Uterus (tissue), 4 donors: ENCODE measurements at places on chromosomes 3 and 15. TPM values are rescaled to one million over a fixed set of nuclear protein-coding genes. Genes with fewer than 3 reads are reported as not detected.

- DNase-seq: no peak
Observed at GRCh38 chr3:13951184-13951583, 71.3 kb upstream of the WNT7A start.

Gene MINAR1
- not detected for total RNA-seq

GRCh38 chr15:75025548-75026260 is 2.3 kb downstream of the PPCDC start:
- DNase-seq: no peak

Gene TMCO5A
- total RNA-seq: not detected

Gene CAMK2N2
- total RNA-seq: not detected

GRCh38 chr3:158659454-158660237 is 12.8 kb downstream of the LXN start:
- DNase-seq: peak; percentile 29

Gene SLC9C1
- total RNA-seq: not detected

- no peak for DNase-seq
Observed at GRCh38 chr3:43905157-43905556, 214.4 kb downstream of the ABHD5 start.

Gene SLITRK3
- total RNA-seq: under 0.01 TPM

- DNase-seq: no peak
Observed at GRCh38 chr3:10937141-10937825, 55.3 kb upstream of the SLC6A1 start.

DNA sequence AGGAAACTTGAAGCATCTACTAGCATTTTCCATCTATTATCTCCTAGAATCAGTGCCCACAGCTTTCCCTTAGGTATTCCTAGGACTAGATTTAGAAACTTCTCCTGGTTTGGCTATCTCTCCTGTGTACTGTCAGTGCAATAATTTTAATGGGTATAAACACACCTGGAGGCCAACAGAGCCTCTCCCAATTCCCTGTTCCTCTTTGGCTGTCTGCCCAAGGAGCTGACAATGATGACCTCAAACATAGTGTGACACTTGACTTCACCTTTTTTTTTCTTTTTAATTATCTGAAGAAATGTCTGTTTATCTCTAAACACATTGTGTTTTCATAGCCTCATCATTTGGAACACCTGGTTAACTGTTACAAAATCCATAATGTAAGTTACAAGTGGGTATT is 754.5 kb upstream of the ALCAM start:
- DNase-seq: no peak

Gene GOLGA6D
- total RNA-seq: not detected

DNA sequence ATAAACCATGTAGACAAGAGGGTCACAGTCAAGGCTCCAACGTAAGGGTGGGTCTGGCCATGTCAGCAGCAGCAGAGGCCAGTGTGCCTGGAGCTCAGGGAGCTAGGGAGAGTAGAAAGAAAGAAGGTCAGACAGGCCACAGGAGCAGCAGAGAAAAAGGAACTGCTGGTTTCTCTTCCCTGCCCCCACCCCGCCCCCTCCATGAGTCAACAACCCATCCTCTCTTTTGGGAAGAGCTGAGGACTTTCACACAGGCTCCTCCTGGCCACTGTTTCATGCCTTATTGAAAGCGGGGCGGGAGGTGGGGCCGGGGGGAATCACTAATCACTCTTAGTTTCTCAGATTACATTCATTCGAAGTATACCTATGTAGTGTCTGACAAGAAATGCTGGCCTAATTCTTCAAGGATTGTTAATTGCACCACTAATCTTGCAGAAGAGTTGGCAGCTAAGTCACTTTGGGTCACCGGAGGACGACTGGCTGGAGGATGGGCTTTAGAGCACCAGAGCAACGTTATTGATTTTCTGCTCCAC is 9.1 kb upstream of the SCG3 start:
- DNase-seq: no peak

Gene SNX22
- total RNA-seq: 0.55 TPM

Gene FAM107A
- total RNA-seq: 16.2 TPM

DNA sequence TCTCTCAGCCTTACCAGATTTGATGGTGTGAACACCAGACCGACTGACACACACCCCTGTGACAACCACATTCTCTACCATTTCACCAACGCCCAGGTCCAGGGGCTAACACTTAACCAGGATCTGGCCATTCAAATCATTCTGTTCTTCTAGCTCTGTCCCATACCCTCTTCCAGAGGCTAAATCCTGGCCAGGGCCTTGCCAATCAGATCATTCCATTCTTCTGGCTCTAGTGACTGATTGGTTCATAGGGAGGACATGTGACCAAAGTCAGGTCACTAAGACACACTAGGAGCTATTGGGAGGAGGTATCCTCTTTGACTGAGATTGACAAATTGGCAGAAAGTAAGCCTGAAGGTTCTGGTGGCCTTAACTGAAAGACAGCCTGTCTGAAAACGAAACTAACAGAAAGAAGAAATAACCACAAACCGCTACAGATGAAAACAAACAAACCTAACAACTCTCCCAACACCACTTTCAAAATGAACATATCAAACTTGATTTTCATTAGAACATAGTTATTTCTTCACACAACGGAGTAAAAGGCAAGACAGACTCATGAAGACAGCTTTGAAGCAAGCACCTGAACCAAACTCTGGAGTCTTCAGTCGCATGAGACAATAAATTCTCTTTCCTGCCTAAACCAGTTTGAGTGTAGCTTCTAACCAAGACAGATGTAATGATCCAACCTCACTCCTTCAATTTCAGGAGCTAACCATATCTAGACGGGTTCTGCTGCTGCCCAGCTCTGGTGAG is 68.5 kb downstream of the TRANK1 start:
- DNase-seq: no peak

Gene EPB42
- total RNA-seq: not detected

GRCh38 chr3:150407051-150407807 is 869 bp upstream of the TSC22D2 start:
- peak; percentile 23 for DNase-seq

- no peak for DNase-seq
Observed at GRCh38 chr15:31403096-31403495, 76.5 kb downstream of the KLF13 start.

Gene GNAT1
- not detected for total RNA-seq

Gene TNNC1
- 3.0 TPM for total RNA-seq

DNA sequence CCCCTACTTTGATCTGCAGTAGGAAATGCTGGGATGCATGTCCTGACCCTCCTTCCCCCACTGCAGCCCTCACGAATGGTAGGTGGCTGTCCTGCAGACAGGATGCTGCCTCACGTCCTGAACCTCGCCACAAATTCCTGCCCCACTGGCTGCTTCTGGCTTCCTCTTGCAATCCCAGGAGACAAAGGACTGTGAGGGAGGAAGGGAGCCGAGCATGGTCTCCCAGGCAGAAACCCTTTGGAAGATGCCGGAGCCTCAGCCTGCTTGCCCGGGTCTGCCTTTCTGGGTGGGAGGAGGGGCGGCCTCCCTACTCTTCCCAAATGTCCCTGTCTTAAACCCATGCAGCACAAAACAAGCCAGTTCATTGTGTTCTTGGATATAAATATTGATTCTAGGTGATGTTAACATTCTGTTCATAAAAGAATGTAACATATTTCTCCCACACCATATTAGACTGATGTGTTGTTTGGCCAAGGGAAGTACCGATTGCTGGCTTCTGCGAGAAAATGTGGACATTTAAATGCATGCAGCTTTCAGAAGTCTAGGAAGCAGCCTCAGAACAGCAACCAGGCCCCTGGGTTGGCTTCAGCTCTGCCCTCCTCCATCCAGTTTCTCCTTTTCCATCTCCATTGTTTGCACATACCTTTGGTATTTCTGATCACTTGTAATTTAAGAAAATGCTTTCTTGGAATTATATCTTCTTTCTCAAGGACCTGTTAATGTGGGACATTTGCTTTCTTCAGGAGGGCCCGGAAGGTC is 75.3 kb downstream of the HMG20A start:
- DNase-seq: no peak

GRCh38 chr3:58176185-58176530 is 34.6 kb downstream of the DNASE1L3 start:
- DNase-seq: no peak

Gene MEIS2
- total RNA-seq: 98.8 TPM

Gene SH3BP5
- 72.0 TPM for total RNA-seq

DNA sequence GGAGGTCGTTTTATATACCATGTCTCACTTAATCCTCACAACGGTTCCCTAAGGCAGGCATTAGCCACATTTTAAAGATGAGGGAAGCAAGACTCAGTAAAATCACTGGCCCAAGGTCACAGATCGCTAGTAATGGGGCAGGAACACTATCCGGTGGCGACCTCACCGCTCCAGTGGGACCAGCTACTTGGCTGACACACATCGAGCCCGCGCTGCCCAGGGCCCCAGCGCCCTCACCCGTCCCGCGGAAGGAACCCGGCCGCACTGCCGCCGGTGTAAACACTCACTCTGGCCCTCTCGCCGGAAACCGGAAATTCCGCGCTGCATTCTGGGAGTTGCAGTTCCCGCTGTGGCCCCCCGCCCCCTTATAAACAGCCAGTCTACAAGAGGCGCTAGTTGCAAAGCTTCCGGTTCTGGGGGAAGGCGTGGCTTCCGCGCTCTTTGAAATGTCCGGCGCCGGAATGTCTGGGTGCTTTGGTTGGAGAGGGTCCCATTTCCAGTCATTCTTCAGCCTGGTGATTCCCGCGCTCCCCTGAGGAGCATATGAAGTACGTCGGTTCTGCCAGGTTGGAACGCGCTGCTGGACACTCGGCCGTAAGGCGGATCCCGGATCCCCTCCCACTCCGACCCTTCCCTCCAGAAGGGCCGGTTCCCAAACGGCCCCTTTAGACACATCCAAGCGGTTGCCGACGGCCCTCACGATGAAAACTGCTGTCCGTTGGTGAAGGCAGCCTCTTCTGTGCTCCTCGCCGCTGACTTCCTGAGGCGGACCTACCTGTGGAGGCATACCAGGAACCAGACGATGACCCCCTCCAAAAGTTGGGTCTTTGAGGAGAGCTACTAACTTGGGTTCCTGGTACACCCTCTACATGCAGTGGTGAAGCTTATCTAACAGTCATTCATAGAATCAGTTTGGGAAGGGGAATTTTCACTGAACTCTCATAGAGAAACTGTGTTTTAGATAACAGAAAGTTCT is at the start of gene UBL7:
UBL7 (minus strand) TSS at position 290 of the 976 bp plus-strand sequence. CDS start 2,293 bp downstream, outside the sequence.
- DNase-seq: peak; percentile 95

DNA sequence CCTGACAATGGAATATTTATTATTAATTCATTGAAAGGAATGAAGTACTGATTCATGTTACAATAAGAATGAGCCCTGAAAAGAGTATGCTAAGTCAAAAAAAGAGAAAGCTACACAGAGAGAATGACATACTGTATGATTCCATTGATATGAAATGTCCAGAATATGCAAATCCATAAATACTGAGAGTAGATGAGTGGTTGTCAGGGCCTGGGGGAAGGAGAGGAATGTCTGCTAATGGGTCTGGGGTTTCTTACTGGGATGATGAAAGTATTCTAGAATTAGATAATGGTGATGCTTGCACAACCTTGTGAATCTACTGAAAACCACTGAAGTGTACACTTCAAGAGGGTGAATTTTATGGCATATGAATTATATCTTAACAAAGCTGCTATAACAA is 79.9 kb upstream of the HACD2 start:
- no peak for DNase-seq

Gene REC114
- total RNA-seq: not detected

GRCh38 chr3:95277613-95278012 is 1214.8 kb downstream of the NSUN3 start:
- no peak for DNase-seq

- DNase-seq: no peak
Observed at GRCh38 chr3:38507120-38507519, 11.0 kb downstream of the EXOG start.

Gene ACOX2
- 33.7 TPM for total RNA-seq

DNA sequence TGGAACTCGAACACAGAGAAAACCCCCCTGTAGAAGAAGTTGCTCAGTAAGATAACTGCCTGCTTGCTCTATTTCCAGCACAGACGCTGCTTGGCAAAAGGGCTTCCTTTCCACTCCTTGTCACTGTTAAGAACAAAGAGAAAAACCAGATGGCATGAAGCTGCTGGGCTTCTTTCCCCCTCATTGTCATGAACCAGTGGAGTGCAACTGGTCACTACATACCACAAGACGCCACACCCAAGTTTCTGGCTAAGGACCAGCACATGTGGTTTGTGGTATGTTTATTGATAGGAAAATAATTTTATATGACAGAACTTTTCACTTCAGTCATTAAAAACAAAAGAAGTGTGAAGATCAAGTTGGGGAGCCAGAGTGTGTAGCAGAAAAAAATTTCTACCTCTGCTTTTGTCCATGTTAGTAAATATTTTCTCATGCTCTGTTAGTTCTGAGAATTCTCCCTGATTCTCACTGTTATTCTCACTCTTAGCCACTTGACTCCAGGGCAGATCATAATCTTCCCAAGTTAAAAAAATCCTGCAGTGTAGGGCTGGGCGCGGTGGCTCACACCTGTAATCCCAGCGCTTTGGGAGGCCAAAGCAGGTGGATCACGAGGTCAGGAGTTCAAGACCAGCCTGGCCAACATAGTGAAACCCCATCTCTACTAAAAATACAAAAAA is 37.9 kb downstream of the CLK3 start:
- no peak for DNase-seq

- no peak for DNase-seq
Observed at GRCh38 chr15:50044904-50045303, 74.1 kb downstream of the ATP8B4 start.

Gene HES1
- total RNA-seq: 48.9 TPM

- no peak for DNase-seq
Observed at GRCh38 chr3:46607603-46608028, 4.7 kb upstream of the FAM240A start.

DNA sequence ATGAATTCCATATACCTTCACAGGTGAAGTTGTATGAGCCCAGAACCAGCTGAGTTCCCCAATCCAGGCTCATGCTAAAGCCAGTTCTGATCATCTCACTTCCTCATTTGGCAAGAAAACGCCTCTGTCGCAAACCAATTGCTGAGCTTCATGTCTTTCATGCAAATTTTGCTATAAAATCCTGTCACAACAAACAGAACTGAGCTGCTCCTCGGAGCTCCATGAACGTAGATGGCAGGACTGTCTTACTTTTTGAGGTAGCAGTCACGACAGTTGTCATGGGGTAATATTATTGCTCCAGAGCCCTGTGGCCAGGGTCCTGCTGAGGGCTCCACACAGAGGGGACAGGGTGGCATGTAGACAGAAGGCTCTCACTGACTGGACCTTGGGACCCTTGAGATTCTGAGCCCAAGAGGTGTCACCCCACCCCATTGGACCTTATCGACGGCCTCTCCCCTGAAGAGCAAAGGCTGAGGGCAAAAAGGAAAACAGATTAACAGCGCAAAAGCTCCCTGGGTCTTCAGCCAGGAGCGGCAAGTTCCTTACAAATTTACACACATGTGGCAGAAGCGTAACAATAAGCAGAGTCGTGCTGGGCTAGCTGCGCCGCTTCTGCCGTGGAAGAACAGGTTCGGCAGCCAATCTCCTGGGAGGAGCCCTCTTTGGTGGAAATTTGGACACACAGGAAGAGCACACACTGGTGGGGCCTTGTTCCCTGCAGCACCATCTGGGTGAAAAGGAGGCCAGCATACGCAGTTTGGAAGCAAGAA is 249.2 kb downstream of the OPA1 start:
- no peak for DNase-seq

Gene EFL1
- 28.3 TPM for total RNA-seq

GRCh38 chr15:39270934-39271333 is 309.9 kb upstream of the THBS1 start:
- no peak for DNase-seq

Gene PLSCR2
- not detected for total RNA-seq
